ENCODE measurements at places on chromosomes 7 and 10. TPM values are rescaled to one million over a fixed set of nuclear protein-coding genes. Genes with fewer than 3 reads are reported as not detected.
A peak's percentile ranks its signal among the peaks of the same experiment; 100 is the strongest.

The MEPCE gene
- total RNA-seq = 40.1 TPM

The GPR158 gene
- total RNA-seq = not detected

The WDR86 gene
- total RNA-seq = 0.50 TPM

The ZPBP gene
- not detected for total RNA-seq

The ERVW-1 gene
- total RNA-seq = not detected

The NEUROG3 gene
- total RNA-seq = 0.23 TPM

The KCNIP2 gene
- 2.5 TPM for total RNA-seq

The FKBP6 gene
- total RNA-seq = not detected

DNA sequence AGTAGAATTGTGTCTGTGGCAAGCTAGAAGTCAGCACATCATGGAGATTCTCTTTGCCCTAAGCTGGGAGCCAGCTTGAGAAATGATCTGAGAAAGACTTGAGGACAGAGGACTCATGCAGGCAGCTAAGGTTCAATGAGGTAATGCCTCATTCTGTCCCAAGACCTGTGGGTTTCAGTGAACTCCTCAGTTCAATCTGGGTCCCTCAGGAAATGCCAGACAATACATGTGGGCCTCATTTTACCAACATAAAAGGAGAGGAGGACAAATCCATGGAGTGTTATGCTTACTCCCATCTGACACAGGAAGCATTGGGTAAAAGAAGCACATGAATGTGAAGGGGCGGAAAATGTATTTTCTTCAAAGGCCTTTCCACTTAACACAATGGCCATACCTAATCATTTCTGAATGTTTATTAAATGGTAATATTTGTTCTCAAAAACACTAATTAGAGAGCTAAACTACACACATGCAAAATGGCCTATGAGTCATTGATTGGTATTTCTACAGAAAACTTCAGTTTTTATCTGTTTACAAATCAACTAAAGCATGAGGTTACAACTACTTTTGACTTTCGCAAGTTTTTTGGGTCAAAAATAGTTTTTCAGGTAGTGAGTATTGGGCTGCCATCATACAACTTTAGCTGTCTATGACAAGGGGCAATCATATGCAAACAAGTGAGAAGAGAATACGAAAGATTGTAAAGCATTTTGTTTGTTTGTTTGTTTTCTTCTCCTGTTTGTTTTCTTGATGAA lies 205.3 kb downstream of the CHRM2 start:
- no peak for DNase-seq

- H3K4me3 ChIP-seq = peak within 1 kb of the TSS; percentile 94
- DNase-seq = peak; percentile 93
- H3K27me3 ChIP-seq = no peaks in the 10 kb centered on the region
- peaks cover 76% of the 10 kb centered on the region for H3K36me3 ChIP-seq
- H3K4me1 ChIP-seq = peaks cover 41% of the 10 kb centered on the region
These were observed at the start of gene CBX3 for GRCh38 chr7:26201247-26202018. Gene CBX3, plus strand, starts transcription at chr7:26201745. Its CDS starts 1,254 bp downstream, at chr7:26202999.

DNA sequence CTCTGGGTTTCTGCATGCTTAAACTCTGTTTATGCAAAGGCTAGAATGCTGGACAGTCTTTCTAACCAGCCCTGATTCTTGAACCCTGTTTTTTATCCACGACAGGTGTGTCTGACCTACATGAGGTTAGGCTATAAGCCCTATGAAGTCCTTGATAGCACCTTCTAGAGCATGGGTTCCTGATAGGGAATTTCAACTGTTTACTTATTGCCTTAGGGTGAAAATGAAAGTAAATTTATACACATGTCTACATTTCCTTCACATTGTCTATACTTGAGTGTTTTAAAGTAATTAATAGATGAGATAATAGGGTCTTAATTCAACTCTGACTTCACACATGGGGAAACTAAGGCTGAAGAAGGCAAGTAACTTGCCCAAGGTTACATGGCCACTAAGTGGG lies 35.5 kb downstream of the ADRA2A start:
- H3K27me3 ChIP-seq = peaks cover 2% of the 10 kb centered on the region
- H3K4me1 ChIP-seq = peaks cover 8% of the 10 kb centered on the region
- no peaks in the 10 kb centered on the region for H3K36me3 ChIP-seq
- no peak overlapping the region for H3K4me3 ChIP-seq
- DNase-seq = no peak

GRCh38 chr7:28711114-28711513 lies 247.0 kb downstream of the TRIL start:
- no peak overlapping the region for H3K4me3 ChIP-seq
- no peak for DNase-seq
- H3K27me3 ChIP-seq = no peaks in the 10 kb centered on the region
- no peaks in the 10 kb centered on the region for H3K36me3 ChIP-seq
- no peaks in the 10 kb centered on the region for H3K4me1 ChIP-seq
- no peak overlapping the region for H3K27ac ChIP-seq

DNA sequence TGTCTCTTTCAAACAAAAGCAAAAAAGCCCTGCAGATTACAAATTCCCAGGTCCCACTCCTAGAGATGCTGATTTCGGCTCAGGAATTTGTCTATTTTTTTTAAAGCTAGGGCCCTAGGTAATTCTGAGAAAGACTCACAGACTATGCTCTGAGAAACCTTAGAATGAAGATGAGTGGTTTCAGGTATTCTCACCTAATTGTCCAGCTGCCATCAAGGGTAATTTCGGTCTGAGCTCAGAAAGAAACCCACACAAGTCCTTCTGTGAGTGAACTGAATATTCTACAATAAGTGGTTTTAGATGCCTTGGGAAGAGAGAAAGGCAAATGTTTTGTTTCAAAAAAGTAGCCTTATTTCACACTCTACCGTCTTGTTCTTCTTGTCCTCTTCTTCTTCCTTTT lies 45.7 kb downstream of the DCLRE1A start:
- DNase-seq = no peak
- no peaks in the 10 kb centered on the region for H3K4me1 ChIP-seq
- H3K4me3 ChIP-seq = no peak overlapping the region
- H3K27ac ChIP-seq = no peak overlapping the region
- no peaks in the 10 kb centered on the region for H3K36me3 ChIP-seq

DNA sequence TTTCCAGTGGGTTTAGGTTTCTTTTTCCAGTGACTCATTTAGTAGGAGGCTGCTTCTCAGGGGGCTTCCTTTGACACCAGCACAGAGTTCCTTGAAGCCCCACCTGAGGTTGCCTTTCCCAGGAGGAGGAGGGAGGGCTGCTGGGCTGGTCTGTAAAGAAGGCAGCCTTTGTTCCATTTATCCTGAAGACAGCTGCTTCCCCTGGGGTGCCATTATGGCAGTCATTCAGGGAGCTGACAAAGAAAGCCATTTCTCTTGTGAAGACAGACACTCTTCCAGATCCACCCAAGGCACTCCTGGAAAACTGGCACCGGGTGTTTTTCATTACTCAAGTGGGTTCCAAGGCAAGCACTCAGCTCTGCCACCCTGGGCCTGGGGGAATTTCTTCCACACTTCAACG lies 54.0 kb downstream of the MTURN start:
- peaks cover 4% of the 10 kb centered on the region for H3K36me3 ChIP-seq
- DNase-seq = no peak
- no peak overlapping the region for H3K27ac ChIP-seq
- H3K4me1 ChIP-seq = no peaks in the 10 kb centered on the region
- H3K4me3 ChIP-seq = no peak overlapping the region
- no peaks in the 10 kb centered on the region for H3K27me3 ChIP-seq

DNA sequence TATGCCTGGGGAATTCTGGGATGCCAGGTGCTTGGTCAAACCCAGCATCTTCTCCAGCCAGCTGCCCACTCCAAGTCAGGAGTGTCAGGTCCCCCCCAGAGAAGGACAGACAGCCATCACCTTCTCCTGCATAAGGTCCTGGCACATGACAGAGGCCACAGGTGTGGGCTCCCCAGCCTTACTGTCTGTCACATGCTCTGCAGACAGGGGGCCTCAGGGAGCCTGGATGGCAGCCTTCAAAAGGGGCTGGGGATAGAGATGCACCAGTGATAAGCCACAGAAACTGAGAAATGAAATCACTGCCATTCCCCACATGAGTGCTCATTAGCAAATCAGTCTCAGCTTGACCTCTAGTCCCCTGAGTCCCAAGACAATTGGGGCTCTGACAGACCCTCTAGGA lies 72.9 kb downstream of the PLXNA4 start:
- H3K4me3 ChIP-seq = no peak overlapping the region
- no peaks in the 10 kb centered on the region for H3K36me3 ChIP-seq
- H3K27ac ChIP-seq = no peak overlapping the region

- no peaks in the 10 kb centered on the region for H3K27me3 ChIP-seq
- DNase-seq = peak; percentile 66
- H3K4me1 ChIP-seq = peaks cover 19% of the 10 kb centered on the region
- no peak overlapping the region for H3K4me3 ChIP-seq
These were observed 9.0 kb upstream of the ARPC1B start for GRCh38 chr7:99365318-99366141.

- H3K4me3 ChIP-seq = no peak overlapping the region
- no peaks in the 10 kb centered on the region for H3K36me3 ChIP-seq
- no peak overlapping the region for H3K27ac ChIP-seq
- DNase-seq = no peak
These were observed 61.4 kb upstream of the STEAP1B start for GRCh38 chr7:22561321-22561811.

DNA sequence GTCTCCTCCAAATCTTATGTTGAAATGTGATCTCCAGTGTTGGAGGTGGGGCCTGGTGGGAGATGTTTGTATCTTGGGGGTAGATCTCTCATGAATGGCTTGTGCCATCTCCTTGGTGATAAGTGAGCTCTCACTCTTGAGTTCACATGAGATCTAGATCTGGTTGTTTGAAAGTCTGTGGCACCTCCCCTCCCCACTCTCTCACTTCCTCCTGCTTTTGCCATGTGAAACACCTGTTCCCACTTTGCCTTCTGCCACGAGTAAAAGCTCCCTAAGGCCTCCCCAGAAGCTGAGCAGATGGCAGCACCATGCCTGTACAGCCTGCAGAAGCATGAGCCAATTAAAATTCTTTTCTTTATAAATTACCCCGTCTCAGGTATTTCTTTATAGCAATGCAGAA lies 23.5 kb downstream of the TMEM229A start:
- DNase-seq = no peak
- H3K4me1 ChIP-seq = no peaks in the 10 kb centered on the region
- H3K4me3 ChIP-seq = no peak overlapping the region

- no peak overlapping the region for H3K27ac ChIP-seq
- no peaks in the 10 kb centered on the region for H3K36me3 ChIP-seq
- no peak for DNase-seq
- H3K4me3 ChIP-seq = no peak overlapping the region
These were observed 96.4 kb downstream of the CUL2 start for GRCh38 chr10:34993782-34994181.

- H3K27me3 ChIP-seq = peaks cover 19% of the 10 kb centered on the region
- H3K36me3 ChIP-seq = no peaks in the 10 kb centered on the region
- no peak for DNase-seq
- peaks cover 14% of the 10 kb centered on the region for H3K4me1 ChIP-seq
These were observed 125.1 kb upstream of the KCTD7 start for GRCh38 chr7:66503551-66504031.

DNA sequence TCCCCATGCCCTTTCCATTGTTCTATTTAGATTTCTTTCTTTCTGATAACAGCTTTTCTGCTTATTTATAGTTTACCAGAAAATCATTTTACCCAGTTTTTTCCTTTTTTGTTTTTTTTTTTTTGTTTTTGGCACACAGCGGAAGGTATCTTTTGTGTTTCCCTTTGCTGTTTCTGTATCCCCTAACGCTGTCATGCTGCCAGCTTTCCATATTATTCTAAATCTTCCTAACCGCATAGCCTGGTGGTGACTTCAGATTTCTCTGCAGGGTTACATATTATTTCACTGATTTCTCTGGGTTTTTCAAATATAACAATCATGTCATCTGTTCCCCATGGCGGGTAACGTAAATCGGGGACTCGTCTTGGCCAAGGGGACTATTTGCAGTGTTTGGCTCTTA lies 4.0 kb upstream of the SLC29A4 start:
- no peak overlapping the region for H3K27ac ChIP-seq
- no peak overlapping the region for H3K4me3 ChIP-seq
- no peaks in the 10 kb centered on the region for H3K36me3 ChIP-seq
- H3K4me1 ChIP-seq = no peaks in the 10 kb centered on the region

GRCh38 chr7:128963327-128963757 lies 25.6 kb downstream of the IRF5 start:
- H3K27ac ChIP-seq = no peak overlapping the region
- DNase-seq = no peak
- H3K4me1 ChIP-seq = peaks cover 18% of the 10 kb centered on the region
- no peaks in the 10 kb centered on the region for H3K27me3 ChIP-seq
- no peak overlapping the region for H3K4me3 ChIP-seq

DNA sequence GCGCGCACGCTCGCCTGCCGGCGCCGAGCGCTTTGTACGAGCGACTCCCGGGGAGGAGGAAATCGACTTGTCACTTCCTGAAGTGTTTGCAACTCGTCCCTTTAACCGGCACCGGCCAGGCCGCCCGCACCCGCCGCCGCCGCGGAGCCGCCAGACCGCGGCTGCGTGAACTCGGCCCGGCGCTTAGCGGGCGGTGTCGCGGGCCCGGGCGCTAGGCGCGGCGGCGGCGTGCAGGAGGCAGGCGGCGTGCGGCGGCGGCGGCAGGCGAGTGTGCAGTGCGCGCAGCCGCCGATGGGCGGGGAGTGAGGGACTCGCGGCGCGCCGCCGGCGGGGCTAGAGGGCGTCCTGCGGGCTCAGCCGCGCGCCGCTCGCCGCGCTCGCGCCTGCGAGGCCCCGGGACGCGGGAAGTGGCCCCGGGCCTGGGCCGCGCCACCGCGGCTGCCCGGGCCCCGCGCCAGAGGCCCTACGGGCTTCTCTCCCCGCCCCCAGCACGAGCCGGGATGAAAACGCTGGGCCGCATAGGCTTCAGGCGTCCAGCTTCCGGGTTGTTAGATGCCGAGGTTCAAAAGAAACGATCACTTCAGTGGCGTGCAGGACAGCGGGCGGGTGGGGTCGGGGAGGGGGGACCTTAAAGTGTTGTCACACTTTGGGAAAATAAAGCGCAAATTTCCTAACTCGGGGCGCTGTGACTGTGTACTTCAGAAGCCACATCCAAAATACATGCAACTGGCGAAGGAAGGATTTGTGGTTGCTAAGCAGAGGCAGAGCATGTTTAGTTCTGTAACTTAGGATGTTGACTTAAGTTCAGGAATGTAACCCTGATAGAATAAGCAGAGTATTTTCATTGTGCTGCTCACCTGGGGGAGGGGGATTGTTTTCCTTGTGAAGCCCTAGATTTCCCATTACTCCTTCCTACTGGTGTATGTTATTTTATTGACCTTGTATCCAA lies at the start of gene FAM53B:
FAM53B (minus strand) TSS at position 277 of the 949 bp plus-strand sequence. CDS start 37,665 bp downstream, outside the sequence.
- peaks cover 2% of the 10 kb centered on the region for H3K27me3 ChIP-seq
- peaks cover 21% of the 10 kb centered on the region for H3K36me3 ChIP-seq

GRCh38 chr7:130309986-130310385 lies 17.0 kb downstream of the CPA4 start:
- no peaks in the 10 kb centered on the region for H3K36me3 ChIP-seq
- no peak overlapping the region for H3K4me3 ChIP-seq
- no peak for DNase-seq
- H3K4me1 ChIP-seq = no peaks in the 10 kb centered on the region

- H3K27ac ChIP-seq = no peak overlapping the region
- no peaks in the 10 kb centered on the region for H3K4me1 ChIP-seq
- H3K36me3 ChIP-seq = peaks cover 6% of the 10 kb centered on the region
- H3K4me3 ChIP-seq = no peak overlapping the region
These were observed 274.8 kb downstream of the PTPRN2 start for GRCh38 chr7:158312789-158313188.
